ENCODE measurements at places on chromosomes 12 and 14. TPM values are rescaled to one million over a fixed set of nuclear protein-coding genes. Genes with fewer than 3 reads are reported as not detected.

The LDHB gene
- total RNA-seq: 278 TPM

The POU6F1 gene
- total RNA-seq: 3.0 TPM

The CIDEB gene
- 2.6 TPM for total RNA-seq

The KRT6A gene
- not detected for total RNA-seq

The LRRC43 gene
- total RNA-seq: 0.44 TPM
